ENCODE measurements at places on chromosomes 6 and 20. TPM values are rescaled to one million over a fixed set of nuclear protein-coding genes. Genes with fewer than 3 reads are reported as not detected.

ARMC12 gene
- polyA plus RNA-seq, result 3.9 TPM

CNBD2 gene
- polyA plus RNA-seq, result 3.2 TPM

TMEM244 gene
- polyA plus RNA-seq, result not detected

C6orf163 gene
- 0.35 TPM for polyA plus RNA-seq

RAB44 gene
- polyA plus RNA-seq, result 0.03 TPM

PTK6 gene
- 0.12 TPM for polyA plus RNA-seq

CSE1L gene
- polyA plus RNA-seq, result 48.6 TPM

DNA sequence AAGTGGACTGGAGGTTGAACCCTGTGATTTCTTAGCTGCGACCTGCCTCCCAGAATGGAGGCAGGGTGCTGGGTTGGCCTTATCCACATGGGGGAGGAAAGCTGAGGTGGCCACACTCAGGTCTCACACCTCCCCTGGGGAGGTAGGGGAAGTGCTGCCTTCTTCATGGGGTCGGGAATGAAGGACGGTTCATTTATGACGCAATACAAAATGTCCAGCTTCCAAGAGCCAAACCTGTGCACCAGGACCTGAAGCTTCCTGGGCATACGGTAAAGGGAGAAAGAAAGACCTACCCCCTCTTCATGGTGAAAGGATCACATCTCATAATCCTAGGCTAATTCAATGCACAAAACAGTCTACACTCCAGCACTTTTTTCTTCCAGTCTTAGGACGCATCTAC is 150.6 kb upstream of the CDYL start:
- no peak for DNase-seq

GRCh38 chr6:39843305-39844020 is 51.3 kb downstream of the DAAM2 start:
- no peak for DNase-seq

DNA sequence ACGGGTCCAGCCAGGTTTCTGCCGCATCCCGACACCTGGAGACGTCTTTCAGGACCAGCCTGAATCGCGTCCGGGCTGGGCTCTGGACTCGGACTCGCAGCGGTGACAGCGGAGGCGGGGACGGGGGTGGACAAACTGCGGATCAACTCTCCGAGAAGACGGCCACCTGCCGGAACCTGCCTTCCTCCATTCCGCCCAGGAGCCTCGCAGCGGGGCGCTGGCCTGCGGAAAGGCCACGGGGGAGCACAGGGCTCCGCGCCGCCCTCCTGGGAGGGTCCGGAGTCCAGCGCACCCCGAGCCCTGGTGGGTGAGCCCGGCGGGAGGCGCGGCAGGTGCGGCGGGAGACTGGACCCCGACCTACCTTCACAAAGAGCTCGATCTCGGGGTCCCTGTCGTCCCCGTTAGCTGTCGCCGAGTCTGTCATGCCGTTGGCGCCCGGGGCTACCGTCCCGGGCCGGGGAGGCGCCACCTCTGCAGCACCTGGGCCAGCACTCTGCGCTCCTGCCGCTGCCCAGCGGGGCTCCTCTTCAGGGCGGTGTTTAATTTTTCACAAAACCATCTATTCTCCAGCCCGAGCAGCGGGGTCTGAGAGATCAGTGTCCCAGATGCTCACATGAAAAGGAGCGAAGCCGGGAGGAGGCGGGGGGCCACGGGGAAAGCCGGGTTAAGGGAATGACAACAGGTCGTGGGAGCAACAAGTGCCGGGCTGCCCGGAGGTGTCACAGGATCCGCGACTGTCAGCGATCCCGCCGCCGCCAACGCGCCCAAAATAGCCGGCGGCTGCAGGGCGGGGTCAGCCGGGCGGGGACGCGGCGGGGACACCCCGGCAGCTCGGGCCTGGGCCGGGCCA is at the start of gene CLIC5:
Gene CLIC5 (minus strand): TSS at position 742 of the 850 bp plus-strand sequence. CDS start 318 bp downstream, at position 424.
- DNase-seq, result no peak

DNA sequence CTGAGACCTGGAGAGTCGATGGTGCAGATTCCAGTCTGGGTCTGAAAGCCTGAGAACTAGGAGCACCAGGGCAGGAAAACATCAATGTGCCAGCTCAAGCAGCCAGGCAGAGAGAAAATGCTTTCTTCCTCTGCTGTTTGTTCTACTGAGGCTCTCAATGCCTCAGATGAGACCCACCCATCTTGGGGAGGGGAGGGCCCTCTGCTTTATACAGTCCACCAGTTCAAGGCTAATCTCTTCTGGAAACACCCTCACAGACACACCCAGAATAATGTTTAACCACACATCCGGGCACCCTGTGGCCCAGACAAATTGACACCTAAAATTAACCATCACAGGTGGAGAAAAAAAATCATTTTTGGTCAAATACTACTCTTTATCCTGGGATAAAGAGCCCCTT is 89.3 kb upstream of the SLC22A23 start:
- peak; percentile 11 for DNase-seq

DNA sequence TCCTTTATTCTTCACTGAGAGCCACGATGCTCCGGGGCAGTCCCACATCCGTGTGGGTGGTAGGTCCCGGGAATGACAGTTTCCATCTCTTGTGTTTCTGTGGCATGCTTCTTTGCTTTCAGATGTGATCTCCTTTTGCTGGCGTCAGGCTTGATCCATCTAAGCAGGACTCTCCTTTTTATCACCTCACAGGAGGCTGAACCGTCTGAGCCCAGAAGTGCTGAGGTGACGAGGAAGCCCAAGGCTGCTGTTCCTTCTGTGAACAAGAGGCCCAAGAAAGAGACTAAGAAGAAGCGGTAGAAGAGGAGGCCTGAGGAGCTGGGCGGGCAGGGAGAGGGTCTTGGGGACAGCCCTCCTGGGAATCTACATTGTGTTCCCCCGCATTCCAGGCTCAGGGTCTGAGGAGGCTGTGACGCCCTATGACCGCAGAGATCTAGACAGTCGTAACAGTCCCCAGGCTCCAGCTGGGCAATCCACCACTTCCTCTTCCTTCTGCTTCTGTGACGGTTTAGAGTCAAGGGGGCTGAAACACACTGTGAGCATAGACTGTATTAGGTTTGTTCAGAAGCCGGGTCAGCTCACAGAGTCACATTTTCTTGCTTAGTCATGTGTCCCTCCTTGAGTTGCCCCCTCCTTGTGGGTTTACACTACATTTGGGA is 26.8 kb downstream of the MANBAL start:
- no peak for DNase-seq

DNA sequence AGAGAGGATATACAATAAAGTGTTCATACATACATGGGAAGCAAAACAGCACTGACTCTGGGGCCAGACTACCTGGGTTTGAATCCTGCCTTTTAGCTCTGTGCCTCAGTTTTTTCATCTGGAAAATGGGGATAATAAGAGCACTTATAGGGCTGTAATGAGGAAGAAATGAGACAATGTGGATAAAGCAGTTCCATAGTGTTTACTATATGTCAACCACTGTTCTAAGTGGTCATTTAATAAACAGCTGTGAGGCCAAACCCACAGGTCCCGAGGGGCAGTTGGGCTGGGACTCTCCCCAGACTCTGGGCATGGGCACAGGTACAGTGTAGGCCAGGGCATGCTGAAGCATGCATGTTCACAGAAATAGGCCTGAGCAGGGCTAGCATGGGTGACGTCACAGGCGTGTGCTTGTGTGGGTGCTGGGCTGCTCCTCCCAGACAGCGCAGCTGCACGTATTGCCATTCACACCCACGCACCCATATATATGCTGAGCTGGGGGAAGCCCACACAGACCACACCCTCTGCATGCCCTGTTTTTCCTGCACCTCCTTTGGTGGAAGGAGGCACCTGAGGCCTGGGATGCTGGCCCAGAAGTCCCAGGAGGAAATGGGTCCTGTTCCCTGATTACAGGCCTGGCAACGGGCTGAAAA is 3.5 kb upstream of the PLCG1 start:
- DNase-seq, result no peak

- no peak for DNase-seq
These were observed 243.3 kb downstream of the PREX1 start for GRCh38 chr20:48584391-48585060.

DNA sequence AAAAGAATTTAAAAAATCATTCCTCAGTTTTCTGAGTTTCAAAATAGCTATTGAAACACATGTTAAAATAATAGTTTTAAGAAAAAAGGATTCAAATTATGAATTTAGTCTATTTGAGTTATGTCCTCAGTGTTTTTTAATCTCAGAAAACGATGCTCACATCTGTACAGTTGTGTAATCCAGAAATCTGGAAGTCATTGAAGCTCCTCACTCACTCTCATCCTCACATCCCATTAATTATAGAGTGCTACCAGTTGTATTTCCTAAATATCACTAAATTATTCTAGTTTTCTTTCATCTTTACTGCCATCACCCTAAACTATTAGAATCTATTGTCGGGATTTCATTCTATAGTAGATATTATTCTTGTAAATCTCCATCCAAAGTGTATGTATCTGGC is 234.7 kb upstream of the RIMS1 start:
- DNase-seq, result no peak

DNA sequence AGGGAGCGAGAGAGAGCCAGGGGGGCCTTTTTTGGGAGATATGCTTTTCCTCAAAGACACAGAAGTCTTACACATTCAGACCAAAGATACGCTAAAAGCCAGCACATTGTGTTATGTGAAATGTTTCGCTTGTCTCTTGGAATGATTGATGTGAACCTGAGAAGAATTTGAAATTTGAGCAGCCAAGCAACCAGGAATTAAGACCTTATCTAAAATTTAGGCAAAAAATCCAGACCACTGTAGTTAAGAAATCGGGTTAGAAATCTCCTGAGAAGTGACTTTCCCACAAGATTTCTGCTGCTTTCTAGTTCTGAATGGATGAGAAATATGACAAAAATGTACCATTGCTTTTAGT is 223.2 kb upstream of the GMDS start:
- DNase-seq, result no peak

- no peak for DNase-seq
These were observed 10.7 kb downstream of the ETV7 start for GRCh38 chr6:36376742-36377141.

DNA sequence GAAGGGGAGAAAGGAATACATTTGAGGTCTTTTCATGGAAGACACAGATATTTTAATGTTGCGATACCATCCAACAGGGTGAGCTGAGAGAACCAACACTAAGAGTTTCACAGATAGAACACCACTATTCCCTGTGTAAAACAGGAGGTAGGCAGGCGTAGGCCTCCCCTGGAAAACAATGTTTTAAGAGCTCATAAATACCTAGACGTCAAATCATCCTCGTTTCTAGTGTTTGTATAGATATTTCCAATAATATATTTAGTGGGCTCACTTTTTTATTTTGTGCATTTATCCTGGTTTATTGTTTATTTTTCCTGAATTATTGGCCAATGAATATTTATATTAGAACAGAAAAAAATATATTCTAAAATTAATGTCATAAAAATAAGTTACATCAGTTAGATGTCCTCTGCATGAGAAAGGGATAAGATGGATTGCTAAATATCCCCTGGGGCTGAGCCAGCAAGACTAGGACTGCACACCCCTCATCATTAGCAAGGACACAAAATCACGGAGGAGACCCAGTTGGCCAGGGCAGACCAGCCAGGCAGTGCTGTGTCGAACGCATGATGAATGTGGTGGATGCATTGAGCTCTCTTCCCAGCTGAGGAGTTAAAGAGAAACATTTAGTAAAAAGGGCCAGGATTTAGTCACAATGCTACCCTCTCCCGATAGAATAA is 380.5 kb downstream of the C6orf118 start:
- DNase-seq, result no peak

DNA sequence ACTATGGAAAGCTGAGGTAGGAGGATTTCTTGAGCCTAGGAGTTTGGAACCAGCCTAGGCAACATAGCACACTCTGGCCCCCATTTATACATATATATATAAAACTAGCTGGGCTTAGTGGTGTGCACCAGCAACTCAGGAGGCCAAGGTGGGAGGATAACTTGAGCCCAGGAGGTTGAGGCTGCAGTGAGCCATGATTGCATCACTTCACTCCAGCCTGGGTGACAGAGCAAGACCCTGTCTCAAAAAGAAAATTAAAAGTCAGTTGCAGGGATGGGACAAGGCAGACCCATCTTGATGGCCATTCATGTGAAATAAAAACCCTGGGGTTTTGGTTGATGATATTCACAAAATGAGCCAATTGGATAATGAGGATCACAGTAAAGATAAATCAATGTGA is 6.6 kb upstream of the GTF2H4 start:
- DNase-seq, result no peak

GRCh38 chr6:141521440-141521839 is 611.3 kb upstream of the GJE1 start:
- DNase-seq, result no peak

DNA sequence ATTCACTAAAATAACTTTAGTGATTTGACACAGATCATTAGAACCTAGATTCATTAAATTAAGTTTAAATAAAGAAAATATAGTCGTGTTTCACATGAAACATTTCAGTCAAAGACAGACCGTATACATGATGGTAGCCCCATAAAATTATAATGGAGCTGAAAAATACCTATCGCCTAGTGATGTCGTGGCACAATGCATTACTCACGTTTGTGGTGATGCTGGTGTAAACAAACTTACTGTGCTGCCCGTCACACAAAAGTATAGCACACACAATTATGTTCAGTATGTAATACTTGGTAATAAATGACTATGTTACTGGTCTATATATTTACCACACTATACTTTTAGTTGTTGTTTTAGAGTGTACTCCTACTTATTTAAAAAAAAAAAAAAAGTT is 17.3 kb downstream of the DST start:
- no peak for DNase-seq

GRCh38 chr20:13425381-13426135 is 204.5 kb downstream of the ISM1 start:
- DNase-seq, result no peak

DNA sequence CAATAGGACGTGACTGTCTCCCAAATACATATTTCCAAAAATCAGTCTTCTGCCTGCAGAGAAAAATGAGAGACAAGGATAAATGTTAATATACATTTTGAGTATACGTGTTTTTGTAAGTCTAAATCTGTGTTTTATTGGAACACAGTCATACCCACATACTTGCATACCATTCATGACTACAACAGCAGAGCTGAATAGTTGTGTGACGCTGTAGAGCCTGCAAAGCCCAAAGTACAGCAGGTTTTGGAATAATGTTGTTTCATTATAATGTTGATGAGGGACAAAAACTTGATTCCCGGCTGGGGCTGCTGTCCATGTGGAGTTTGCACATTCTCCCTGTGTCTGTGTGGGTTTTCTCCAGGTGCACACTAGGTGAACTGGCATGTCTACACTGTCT is 23.8 kb upstream of the FBXO9 start:
- no peak for DNase-seq
